ENCODE measurements at places on chromosomes 7 and 10. TPM values are rescaled to one million over a fixed set of nuclear protein-coding genes. Genes with fewer than 3 reads are reported as not detected.
A peak's percentile ranks its signal among the peaks of the same experiment; 100 is the strongest.

DNA sequence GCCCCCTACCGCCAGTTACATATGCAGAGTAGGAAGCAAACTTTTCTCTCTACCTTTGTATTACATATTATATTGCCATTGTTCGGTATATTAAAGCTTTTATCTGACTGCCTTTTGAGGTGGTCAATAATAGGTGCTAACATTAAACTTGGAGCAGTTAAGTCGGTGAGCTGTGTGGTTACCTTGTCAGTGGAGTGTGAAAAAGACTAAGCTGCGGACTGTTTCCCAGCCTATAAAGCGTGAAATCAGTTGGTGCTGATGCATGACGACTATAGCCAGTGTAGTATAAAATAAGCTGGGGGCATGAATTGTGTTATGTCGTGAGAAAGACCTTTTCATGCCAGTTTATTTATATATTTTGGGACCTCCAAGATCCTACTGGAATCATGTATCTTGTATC is 33.7 kb downstream of the R3HCC1L start:
- peak; percentile 61 for DNase-seq

GRCh38 chr7:29281782-29282541 is 87.4 kb downstream of the CHN2 start:
- DNase-seq, result peak; percentile 31

MICALL2 gene
- total RNA-seq, result 10.1 TPM

GRCh38 chr10:112348759-112349158 is 25.2 kb upstream of the ACSL5 start:
- DNase-seq, result no peak

- DNase-seq, result peak; percentile 97
These were observed 16.6 kb downstream of the BAG3 start for GRCh38 chr10:119667562-119668328.

- no peak for DNase-seq
These were observed 7.0 kb downstream of the POLR2J start for GRCh38 chr7:102471791-102472125.

DNA sequence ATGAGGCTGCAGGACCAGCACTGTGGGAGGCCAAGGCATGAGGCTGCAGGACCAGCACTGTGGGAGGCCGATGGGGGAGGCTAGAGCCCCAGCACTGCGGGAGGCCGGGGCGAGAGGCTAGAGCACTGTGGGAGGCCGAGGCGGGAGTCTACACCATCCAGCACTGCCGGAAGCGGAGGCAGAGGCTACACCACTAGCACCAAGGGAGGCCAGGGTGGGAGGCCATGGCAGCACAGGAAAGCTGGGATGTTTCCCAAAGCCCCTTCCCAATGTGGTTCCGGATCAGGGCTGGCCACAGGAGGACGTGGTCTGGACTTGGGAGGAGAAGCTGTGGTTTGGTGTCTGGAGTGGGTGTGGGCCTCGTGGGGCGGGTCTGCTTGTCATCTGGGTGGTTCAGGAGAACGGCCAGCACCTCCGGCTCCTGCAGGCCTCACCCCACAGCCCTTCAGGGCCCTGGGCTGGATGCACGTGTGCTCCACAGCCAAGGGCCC is 43.6 kb downstream of the PDGFA start:
- DNase-seq, result no peak

DNA sequence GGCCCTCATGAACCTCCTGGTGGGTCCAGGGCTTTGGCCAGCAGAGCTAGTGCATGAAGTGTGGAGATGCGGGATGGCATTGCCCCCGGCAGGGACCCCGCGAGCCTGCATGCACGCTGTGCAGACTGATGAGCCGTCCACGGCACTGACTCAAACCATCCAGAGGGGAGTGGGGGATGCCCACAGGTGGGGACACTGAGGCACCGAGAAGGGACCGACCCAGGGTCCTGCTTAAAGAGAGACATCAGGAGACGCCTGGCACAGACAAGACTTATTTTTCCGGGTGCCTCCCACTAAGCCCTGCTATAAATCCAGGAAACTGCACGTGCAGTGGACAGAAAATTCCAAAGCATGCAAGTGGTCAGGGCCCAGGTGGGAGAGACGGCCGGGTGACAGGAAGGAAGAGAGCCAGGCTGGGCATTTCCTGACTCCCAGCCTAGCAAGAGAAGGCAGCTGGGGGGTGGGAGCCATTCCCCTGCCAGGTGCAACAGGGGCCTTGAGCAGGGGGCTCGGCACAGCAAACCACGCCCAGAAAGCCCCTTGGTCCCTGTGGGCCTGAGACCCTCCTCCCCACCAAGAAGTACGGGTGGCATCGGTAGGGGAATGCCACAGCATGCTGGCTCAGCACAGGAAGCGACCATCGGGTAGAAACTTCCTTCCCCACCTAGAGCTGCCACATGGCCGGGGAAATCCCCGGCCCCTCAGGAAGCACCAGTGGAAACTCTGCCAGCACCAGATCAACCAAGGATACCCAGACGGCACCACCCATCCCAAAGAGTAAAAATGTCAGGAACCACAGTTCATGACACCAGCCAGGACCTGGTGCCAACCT is 91.5 kb downstream of the FOXL3 start:
- no peak for DNase-seq
